Activated naive CD8-positive, alpha-beta T cell treated with anti-CD3 and anti-CD28 coated beads, Interleukin-2, amount 50 U/mL, for 24 hours (primary cell): ENCODE measurements at places on chromosomes 2 and 18.

- DNase-seq = no peak
These were observed 566 bp upstream of the MRPS5 start for GRCh38 chr2:95122197-95122551.

DNA sequence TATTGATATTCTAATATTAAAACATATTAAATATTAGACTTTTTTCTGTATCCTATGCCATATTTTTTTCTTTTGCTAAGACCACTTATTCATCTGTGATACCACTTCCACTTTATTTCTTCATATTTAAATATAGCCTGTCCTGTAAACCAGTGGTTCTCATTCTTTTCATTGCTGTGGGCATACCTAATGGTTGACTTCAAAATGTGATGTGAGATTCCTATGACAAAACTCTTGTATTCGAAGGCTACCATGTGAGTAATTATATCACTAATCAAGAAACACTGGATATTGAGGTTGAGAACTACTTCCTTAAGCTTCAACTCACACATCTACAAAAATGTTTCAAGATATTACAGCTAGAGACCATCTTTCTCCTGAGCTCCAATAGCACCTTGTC, 3.6 kb downstream of the SCRN3 start:
- DNase-seq = no peak

GRCh38 chr2:67256892-67257291, 140.2 kb upstream of the ETAA1 start:
- no peak for DNase-seq

DNA sequence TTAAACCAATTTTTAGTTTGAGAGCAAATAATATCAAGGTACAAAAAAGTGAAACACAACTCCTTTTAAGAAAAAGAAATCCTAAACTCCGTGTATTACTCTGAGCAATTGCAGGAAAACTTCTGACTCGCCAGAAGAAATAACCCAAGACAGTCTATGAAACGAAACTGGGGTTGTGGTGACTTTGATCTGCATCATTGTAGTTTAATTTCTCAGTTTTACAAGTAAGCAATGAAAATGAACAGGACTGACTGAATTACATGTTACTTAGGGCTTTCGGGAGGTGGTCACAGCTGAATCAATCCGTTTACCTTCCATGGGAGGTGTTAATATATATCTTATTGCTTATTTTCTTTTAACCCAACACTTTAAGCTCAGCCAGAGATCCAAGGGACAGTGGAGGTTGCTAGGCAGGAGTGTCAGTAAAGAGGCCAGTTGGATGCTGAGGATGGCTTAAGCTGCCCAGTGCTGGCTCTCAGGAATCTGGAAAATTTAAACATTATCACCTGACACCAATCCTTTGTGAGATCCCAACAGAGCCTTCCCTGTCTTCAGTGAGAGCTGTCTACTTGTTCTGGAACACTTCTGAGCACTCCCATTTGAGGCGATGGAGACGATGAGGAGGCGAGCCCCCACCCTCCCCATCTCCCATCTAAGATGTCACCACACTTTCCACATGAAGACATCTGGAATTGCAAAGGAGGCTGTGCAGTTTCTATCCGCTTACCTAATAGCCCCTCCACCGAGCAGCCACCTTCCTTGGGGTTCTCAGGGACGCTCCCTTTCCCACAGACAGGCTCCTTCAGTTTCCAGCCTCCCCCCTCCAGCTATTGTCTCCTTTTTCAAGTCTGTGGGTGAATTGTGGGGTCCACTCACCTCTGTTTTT, 3.6 kb upstream of the RAB31 start:
- DNase-seq = no peak

DNA sequence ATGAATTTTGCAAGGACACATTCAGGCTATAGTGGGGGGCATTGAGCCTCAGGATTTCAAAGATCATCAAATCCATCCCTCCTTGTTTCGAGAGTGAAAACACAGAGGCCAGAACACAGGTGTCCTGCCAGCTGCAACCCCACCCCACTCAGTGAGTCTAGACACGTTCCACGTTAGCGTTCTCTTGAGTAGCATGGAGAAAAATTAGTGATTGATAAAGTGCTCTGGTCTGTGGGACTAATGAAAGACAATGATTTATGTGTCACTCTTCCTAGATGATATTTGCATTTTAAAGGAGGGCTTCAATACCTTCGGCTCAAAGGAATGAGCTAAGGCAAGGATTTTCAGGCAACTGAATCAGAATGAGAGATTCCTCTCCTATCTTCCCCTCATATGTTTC, 43.8 kb downstream of the SLC4A3 start:
- DNase-seq = no peak

DNA sequence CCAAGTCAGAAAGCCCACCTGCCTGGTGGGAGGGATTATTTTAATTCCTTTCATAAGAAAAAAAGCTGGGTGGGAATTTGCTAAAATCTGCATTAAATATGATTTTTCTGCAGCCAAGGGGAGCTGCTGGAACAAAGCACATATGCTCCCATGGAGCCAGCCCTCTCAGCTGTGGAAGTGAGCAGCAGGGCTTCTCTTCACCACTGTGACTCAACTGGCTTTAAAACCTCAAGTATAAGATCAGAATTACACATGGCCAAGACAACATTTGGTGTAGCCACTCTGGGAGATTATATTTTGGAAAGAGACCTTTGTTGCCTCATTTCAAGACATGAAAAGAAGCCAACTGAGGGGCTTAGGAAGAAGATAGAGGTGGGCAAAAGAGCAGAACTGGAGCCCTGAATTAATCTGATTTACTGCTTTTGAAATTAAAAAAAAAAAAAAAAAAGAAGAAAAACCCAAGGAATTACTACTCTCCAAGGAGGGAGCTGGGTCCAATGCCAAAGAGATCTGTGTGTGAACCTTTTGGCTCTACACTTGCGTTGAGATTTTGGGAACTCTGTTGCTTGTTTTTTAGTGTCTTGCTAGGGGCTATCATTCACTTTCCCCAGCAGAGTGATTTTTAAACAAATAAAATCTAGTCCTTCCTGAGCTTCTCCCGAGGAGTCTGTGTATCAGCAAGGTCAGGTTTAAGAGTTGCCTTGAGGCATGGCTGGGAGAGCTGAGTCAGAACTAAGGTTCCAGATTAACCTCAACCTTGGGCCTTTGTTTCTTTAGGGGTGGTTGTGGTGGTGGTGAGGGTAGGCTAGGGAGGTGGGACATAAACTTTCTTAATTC, 6.0 kb downstream of the LHCGR start:
- no peak for DNase-seq

DNA sequence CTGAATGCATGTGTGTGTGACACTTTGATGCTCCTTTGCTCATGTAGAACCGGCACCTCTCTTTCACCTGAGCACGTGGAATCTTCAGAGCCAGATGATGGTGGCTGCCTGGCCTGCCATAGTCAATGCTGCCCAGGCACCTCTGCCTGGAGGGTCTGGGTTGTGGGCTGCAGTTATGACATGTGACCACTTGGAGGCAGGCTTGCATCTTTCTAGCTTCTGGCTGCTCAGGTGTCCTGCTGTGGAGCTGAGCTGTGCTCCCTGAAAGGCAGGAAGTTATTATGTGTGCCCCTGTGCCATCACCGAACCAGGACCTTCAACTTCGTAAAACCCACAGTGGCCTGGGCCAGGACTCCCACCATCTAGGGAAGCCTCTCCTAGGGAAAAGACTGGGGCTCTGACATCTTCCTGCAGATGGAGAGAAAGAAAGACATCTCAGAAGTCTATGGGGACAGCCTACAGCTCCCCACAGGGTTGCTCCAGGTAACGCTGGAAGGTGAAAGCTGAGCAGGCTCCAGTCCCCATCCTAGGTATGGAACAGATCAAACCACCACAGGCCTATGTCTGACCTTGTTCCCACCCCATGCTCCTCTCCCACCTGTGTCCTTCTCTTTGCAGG, 30.2 kb downstream of the PSD4 start:
- DNase-seq = peak; percentile 75

GRCh38 chr2:183474912-183475695, 350.9 kb downstream of the NUP35 start:
- no peak for DNase-seq

- no peak for DNase-seq
These were observed 4.8 kb upstream of the ITPRIPL1 start for GRCh38 chr2:96320326-96320725.

DNA sequence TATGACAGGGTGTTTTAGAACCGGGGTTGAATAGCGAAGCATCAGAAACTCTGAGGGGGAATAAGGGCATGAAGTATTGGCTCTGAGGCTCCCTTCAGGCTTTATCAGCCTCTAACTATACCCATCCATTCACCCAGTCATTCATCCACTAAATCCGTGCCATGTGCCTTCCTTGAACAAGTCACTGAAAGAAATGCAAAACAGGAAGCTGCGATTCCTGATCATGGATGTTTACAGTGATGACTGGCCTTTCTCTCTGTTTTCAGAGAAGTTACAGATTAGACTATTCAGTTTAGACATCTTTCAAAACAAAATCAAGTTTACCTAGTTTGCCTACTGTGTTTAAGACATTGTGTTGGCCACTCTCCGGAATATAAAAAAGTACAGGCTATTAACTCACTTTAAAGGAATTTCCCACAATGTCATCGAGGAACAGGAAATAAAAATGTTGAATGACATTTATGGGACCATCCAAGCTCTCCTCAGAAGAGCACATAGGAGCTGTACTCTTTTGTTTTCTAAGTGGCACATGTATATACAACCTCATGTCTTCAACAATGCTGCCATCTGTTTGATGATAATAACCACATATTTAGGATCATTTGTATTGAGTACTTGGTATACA, 43.8 kb upstream of the SLC14A1 start:
- DNase-seq = no peak

GRCh38 chr2:233184669-233185068, 66.8 kb upstream of the ATG16L1 start:
- no peak for DNase-seq

DNA sequence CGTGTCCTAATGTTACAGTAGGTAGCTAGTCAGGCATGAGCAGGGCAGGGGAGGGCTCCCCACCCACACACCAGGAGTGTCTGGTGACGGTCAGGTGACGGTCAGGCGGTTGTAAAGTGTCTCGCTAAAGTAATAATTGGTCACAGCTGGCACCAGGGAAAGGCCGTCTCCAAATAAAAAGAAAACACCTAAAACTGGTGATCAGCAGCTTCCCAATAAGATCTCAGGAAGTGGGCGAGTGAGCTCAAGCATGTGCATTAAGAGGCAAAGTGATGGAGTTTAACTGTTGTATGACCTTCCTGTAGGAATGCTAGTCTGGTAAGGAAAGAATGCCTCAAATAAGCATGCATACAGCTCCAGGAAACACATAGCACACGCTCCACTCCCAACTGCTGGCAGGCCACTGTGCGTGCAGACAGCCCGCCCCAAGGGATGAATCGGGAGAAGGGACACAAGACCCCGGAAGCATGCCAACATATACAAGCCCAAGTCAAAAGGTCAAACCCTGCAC, 177.1 kb downstream of the RNF144A start:
- DNase-seq = no peak
